NCI-H1417 treated with DMSO at 0.1 percent for 48 hours (cell line): ENCODE measurements at places on chromosomes 12 and 14.

DNA sequence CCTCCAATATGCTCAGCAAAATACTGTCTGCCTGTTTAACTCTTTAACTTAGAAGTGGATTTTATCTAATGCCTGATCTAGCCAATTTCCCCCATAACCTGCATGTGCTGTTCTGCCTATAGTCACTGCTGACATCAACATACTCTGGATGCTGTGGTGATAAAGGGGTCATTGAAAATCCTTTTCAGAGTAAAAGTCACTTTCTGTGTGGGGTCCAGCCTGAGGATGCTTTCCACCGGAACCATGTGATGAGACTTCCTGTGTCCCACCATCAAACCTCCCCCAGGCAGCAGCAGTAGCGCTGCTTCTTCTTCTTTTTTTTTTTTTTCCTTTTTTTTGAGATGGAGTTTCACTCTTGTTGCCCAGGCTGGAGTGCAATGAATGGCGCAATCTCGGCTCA lies 607.0 kb downstream of the BCL11B start:
- no peak for DNase-seq

DNA sequence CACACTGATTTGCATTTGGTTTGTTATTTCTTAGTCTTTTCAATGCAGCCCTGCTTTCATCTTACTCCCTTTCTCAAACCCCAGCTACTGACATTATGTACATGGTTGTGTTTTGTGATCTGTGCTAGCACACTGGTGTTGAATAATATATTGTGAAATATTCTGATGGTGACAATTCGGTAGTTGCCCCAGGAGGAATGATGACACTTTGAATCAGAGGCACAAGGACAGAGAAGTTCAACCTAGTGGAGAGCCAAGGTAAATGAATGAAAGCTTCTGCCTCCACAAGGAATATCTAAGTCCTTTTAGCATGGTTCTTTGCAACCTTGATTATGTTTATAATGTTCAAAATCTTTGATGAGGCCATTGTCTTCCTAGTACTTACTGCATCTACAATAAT lies 159.9 kb downstream of the PDE3A start:
- DNase-seq, result no peak

DNA sequence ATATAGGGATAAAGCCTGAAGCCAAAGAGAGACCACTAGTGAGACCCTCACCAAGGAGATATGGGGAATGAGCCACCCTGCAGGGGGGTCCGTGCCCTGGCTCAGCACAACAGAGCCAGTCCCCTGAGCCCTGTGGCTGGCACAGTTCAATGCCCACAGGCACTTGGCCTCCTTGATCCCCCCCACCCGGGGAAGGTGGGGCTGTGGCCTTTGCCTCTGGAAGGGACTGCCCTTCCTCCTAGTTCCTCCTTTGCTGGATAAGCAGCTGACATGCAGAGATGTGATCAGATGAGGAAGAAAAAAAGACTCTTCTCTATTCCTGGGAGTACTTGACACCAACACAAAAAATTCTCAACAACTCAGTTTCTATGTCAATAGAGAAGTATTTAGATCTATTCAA lies 19.9 kb downstream of the TTC7B start:
- no peak for DNase-seq

- peak; percentile 67 for DNase-seq
These were observed 19.0 kb upstream of the RNASE12 start for GRCh38 chr14:20610002-20610765.

GRCh38 chr12:113938471-113938870 lies 27.7 kb downstream of the RBM19 start:
- DNase-seq, result no peak

DNA sequence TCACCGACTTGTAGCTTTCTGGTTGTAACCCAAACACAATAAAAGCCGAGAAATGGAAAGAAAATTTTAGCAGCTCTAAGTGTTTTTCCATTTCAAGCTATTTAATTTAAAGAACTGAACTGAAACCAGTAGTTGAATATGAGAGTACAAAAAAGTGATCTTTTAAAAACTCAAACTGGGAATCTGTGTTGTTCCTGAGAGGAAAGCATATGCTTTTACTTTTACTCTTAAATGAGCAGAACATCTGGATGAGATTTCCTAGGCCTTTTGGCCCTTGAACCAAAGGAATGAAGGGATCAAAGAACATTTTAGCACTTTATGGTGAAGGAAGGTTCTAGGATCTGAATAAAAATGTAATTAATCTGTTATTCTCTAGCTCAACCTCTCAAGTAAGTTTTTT lies 1.3 kb downstream of the KERA start:
- no peak for DNase-seq

GRCh38 chr14:104827177-104828055 lies 26.5 kb downstream of the ZBTB42 start:
- no peak for DNase-seq

- DNase-seq, result no peak
These were observed 10.6 kb downstream of the SERPINA3 start for GRCh38 chr14:94622653-94623421.

DNA sequence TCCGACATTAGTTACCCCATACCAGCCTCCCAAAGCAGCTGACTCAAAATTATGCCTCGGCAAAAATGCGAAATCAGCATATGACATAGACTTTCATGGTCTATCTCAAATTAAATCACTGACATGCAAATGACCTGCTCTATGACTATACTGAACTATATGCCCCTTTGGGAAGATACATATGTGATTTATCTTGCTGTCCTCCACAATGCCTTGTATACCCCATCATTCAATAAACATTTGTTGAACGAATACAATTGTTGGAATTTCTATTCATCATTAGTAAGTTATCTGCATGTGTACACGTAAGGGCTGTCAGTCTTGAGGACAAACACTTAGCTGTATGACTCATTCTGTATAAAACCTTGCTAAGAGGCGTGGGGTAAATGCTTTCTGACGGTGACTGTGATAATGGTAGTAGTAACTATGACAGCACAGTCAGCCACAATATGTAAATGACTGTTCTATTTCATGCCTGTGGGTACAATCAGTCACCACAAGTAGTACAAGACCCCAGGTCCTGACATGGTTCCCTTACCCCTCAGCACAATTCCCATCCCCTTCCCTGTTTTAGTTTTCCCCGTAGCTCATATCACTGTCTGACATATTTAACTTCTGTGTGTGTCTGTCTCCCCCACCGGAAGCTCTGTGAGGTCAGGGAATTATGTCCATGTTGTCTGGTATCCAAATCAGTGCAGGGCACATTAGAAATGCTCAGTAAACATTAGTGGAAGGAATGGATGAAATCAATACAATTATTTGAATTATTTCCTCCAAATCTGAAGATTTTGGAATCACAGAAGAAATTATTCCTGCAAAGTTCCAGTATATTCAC lies 42.8 kb downstream of the STXBP6 start:
- DNase-seq, result no peak

GRCh38 chr14:31300296-31300695 lies 92.7 kb upstream of the HECTD1 start:
- DNase-seq, result no peak

- no peak for DNase-seq
These were observed 24.7 kb upstream of the OR6J1 start for GRCh38 chr14:22668863-22669262.

GRCh38 chr12:24232531-24232930 lies 283.1 kb upstream of the SOX5 start:
- no peak for DNase-seq

DNA sequence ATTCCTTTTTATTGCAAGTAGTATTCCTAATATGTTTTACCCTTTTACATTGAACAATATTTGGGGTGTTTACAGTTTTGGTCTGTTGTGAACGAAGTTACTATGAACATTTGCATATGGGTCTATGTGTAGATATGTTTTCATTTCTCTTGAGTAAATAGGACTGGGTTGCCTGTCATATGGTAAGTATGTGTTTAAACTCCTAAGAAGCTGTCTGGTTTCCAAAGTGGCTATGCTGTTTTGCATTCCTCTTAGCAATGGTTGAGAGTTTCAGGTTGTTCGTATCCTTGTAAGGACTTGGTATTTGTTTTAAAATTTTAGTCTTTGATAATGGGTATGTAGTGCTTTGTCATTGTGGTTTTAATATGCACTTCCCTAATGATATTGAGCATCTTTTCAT lies 6.3 kb downstream of the METAP2 start:
- DNase-seq, result no peak

- DNase-seq, result no peak
These were observed 19.1 kb downstream of the ANG start for GRCh38 chr14:20707622-20708021.

GRCh38 chr12:68048648-68049297 lies 59.5 kb downstream of the IFNG-AS1 start:
- DNase-seq, result no peak

- DNase-seq, result no peak
These were observed 23.7 kb downstream of the BCL2L14 start for GRCh38 chr12:12094481-12094880.

DNA sequence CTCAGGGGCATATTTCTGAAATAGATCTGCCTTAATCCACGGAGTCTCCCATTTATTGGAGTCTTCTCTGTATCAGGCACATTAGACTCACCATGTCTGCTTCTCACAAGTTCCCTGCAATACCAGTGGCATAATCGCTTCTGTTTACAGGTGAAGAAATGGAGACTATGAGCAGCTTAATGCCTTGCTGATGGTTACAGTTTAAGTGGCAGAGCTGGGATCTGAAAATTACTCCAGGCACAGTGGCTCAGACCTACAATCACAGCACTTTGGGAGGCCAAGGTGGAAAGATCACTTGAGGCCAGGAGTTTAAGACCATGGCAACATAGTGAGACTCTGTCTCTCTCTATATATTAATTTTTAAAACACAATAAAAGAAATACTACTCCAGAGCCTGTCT lies 7.3 kb upstream of the RIC8B start:
- DNase-seq, result no peak

DNA sequence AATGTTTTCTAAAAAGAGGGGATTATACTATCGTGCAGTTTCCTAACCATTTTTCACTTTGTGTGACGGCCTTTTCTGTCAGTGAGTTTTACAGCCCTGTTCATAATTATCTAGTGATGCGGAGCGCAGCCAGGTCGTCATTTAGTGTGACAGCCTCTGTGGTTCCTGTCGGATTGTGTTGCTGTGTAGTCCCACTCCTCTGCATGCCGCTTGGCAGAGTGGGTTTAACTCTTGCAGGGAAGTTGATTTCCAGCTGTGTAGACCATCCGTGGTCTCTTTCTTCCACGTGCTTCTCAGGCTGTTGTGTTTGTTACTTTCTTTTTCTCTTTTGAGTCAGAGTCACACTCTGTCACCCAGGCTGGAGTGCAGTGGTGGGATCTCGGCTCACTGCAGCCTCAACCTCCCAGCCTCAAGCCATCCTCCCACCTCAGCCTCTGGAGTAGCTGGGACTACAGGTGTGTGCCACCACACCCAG lies 8.6 kb downstream of the RAN start:
- DNase-seq, result no peak

DNA sequence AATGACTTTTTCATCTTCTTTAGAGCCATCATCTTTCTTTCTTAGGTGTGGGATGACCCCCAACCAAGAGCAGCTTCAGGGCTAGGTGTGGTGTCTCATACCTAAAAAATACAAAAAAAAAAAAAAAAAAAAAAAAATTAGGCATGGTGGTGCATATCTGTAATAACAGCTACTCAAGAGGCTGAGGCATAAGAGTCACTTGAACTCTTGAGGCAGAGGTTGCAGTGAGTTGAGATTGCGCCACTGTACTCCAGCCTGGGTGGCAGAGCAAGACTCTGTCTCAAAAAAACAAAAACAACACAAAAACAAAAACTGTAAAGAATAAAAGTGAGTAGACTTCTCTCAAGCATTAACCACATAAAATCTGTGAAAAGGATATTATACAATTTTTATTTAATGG lies 8.0 kb upstream of the ATF7IP start:
- DNase-seq, result no peak

GRCh38 chr12:57086493-57087009 lies 2.4 kb upstream of the NAB2 start:
- DNase-seq, result no peak

DNA sequence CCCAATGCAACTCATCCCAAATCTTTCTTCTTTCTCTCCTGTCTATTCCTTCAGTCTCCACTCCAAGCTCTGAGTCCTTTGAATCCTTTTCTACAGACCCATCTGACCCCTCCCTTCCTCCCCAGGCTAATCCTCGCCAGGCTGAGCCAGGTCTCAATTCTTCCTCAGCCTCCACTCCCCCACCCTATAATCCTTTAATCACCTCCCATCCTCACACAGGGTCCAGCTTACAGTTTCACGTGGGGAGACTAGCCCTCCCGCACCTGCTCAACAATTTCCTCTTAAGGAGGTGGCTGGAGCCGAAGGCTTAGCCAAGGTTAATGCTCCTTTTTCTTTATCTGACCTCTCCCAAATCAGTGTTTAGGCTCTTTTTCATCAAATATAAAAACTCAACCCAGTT lies 63.8 kb downstream of the MOK start:
- no peak for DNase-seq

DNA sequence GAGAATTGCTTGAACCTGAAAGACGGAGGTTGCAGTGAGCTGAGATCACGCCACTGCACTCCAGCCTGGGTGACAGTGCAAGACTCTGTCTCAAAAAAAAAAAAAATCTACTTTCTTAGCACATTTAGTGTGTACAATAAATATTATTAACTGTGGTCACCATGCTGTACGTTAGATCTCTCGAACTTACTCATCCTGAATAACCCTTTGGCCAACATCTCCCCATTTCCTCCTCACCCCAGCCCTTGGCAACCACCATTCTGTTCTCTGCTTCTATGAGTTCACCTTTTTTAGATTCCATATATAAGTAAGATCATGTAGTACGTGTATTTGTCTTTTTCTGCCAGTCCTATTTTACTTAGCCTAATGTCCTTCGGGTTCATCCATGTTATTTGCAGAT lies 13.4 kb downstream of the FUT8 start:
- DNase-seq, result no peak

DNA sequence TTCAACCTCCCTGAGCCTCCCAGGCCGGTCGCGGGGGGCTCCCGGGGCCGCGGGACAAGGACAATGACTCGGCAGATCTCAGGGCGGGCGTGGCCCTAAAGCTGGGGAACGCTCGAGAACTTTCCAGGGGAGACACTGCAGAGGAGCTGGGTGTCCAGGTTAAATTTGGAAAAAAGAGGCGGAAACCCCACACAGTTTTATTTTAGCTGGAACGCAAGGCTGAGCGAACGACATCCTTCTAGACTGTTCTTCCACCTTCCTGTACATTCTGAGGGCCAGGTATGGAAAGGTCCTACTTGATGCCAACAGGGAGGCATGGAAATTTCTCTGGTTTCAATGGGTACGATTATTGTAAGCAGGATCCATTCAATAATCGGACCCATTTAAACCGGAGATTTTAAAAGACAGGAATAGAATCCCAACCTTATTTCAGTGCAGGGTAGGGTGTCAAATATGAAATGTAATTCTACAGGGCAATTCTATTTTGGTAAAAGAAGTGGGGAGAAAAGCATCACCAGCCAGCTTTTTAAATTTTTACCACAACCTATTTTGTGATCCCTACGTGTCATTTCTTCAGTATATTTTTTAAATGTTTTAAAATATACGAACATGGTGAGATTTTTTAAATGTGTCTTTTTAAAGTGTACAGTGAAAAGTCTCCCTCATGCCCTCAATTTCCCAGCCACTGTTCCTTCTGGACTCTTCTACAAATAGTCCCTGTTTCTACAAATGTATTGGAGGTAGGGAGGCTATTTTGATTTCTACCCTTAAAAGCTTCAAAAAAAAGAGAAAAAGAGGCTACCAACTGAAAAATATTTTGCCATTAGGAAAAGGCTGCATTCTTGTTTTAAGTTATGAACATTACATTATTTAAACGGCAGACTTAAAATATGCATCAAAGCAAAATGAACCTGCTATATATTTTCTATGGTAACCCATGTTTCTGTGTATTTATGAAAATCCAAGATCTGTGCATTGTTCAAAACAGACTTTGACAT lies 1.1 kb upstream of the UBC start:
- DNase-seq, result no peak
